Activated gamma-delta T cell treated with Interleukin-2 at 50 U/mL for 16 hours (primary cell): ENCODE measurements at places on chromosomes 1 and 21.

- DNase-seq, result no peak
Observed at GRCh38 chr1:93673163-93673829, 8.3 kb downstream of the BCAR3 start.

- no peak for DNase-seq
Observed at GRCh38 chr1:37947364-37947763, 511 bp upstream of the INPP5B start.

DNA sequence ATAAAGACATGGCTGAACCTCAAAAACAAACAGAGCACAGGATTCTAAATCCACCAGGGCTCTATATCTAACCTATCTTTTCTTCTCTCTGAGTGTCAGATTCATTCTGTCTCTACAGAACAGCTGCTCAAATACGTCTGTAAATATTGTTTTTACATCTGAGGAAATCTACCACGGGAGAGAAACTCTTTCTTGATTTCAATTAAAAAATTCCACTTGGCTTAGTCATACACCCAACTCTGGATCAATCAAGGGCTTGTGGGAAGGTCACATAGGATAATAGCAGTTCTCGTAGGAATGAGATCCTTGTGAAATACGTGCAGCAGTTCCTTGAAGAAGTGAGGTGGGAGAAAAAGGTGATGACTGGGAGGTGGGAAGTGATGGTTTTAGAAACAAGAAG is 1355.7 kb upstream of the ADGRL2 start:
- no peak for DNase-seq

- no peak for DNase-seq
Observed at GRCh38 chr1:22287946-22288520, 145.1 kb upstream of the WNT4 start.

DNA sequence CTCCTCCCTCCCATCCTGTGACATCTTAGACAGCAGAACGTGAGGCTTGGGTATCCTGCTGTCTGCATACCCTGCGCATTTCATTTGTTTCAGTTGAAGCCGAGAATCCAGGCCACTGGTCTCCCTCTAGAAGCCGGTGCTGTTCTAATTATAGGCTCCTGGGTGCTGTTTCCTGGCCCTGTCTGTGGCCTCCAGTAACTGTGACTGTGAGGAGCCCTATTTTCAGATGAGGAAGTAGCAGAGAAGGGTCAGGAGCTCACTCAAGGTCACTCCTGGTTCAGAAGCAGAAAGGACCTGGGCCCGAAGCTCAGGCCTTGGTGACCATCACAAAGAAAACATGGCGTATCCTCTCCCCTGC is 24.0 kb downstream of the COQ8A start:
- DNase-seq, result no peak

DNA sequence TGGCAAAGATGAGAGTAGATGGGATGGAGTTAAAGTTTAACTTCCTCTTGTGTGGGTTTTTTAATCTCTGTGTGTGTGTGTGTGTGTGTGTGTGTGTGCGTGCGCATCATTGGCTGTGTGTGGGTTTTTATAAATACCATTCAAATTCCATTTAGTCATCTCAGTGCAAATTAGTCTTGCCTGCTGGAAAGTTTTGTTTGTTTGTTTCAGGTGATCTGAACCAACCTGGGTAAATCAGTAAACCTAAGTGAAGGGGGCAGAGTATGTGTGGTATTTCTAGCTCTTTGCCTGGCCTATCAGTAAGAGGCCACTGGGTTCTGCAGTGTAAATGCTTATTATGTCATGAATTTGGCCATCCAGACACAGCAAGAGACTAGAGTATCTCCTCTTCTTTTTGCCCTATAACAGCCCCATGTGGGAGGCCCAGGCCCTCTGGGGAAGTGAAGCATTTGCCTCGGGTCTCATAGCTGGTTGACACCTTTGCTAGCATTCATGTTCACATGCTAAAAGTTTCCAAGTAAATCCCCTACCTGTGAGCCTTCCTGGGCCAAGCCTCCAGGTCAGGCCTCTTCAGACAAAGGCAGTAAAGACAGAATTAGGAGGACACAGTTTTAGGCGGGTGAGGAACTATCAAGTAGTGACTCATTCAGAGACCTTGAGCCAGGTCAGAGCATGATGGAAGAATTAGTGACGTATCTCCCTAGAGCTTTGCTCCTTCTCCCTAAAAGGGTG is 14.7 kb downstream of the INTS3 start:
- no peak for DNase-seq
